ENCODE measurements at places on chromosomes 16 and 17.

- no peak for DNase-seq
Measured at GRCh38 chr17:73013816-73014663, 78.4 kb downstream of the SLC39A11 start.

DNA sequence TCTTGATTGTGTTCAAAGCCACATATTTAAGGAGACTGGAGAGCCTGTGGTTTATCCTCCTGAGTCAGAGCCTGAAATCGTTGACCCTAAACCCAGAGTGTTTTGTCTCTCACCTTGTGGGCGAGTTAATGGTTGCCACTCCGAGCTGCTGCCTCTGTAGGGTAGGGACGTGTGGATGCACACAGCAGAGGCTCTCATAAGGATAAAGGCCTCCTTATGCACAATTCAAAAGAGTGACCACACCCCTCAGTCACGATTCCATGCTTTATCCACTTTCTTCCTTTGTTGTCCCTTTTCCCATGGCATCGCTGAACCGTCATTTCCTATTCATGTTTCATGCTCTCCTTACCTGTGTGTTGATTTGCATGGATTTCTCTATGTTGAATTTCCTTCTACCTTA, 805.0 kb upstream of the RBFOX1 start:
- DNase-seq = peak; percentile 52

DNA sequence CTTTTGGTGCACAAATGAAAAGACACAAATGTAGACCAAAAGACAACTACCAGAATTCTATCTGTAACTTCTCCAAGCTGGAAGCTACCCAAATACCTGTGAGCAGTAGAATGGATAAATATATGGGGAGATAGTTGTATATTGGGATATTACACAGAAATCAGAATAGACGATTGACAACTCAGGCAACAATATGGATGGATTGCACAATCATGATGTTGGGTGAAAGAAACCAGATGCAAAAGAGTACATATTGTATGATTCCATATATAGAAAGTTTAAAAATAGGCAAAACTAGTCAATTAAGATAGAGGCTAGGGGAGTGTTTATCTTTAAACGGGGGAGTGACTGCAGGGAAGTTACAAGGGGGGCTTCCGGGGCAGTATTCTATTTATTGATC, 77.5 kb upstream of the NKD1 start:
- no peak for DNase-seq

DNA sequence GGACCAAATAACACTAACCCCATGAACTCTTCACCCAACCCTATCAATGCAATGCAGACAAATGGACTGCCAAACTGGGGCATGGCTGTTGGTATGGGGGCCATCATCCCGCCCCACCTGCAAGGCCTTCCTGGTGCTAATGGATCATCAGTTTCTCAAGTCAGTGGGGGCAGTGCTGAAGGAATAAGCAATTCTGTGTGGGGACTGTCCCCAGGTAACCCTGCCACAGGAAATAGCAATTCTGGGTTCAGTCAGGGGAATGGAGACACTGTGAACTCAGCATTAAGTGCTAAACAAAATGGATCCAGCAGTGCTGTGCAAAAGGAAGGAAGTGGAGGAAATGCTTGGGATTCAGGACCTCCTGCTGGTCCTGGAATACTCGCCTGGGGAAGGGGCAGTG, 78.9 kb downstream of the TMC6 start:
- no peak for DNase-seq

DNA sequence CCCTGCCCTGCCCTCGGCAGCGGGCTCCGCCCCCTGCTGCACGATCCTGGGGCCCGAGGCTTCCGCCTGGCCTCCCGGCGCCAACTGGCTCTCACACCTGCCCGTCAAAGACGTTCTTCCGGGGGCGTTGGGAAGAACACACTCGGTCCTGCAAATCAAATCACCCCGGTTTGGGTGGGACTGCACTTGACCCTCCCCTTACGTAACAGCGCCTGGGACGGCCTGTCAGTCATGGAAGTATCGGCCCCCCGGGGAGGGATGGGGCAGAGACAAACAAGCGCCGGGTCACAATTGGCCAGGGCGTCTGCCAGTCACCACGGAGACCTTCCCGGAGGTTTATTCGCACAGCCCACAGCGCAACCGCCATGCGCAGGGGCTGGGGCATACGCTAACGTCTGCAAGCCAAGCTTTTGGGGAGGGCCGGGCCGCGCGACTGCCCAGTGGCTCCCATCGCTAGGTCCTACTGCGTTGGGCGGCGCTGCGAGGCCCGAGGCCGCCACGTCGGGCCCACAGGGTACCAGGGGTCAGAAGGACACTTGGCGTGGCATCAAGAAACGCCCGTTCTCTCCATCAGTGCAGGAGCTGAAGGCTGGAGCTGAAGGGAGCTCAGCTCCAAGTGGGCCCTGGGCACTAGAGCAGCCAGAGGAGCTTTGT, 388 bp upstream of the AKTIP start:
- peak; percentile 90 for DNase-seq

DNA sequence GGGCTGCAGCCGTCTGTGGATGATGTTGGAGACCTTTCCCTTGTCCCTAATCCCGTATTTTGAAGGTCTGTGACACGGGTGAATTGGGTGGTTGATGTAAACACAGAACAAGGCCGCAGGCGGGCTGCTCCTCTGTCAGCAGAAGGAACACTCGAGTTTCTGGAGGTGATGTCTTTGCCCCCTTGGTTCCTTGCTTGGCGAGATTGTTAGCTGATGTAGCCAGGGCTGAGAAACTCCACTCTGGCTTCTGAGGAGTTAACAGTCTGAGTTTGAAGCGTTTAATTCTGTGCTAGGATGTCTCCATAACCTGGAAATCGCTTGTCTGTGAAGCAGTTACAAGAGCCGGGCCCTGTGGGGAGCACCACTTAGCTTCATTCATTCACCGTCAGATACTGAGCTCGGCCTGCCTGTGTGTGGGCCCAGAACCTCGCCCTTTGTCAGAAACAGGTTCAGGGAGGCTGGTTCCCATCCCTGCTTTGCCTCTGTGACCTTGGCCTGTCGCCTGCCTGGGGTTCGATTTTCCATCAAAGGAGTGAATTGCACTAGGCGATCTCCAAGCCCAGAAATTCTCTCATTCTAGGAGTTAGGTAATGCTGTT, 1.3 kb downstream of the MAPK8IP3 start:
- no peak for DNase-seq

GRCh38 chr16:50485232-50485631, 63.0 kb upstream of the NKD1 start:
- DNase-seq = no peak

- DNase-seq = no peak
Measured at GRCh38 chr17:75266316-75267152, 4.5 kb downstream of the MIF4GD start.

DNA sequence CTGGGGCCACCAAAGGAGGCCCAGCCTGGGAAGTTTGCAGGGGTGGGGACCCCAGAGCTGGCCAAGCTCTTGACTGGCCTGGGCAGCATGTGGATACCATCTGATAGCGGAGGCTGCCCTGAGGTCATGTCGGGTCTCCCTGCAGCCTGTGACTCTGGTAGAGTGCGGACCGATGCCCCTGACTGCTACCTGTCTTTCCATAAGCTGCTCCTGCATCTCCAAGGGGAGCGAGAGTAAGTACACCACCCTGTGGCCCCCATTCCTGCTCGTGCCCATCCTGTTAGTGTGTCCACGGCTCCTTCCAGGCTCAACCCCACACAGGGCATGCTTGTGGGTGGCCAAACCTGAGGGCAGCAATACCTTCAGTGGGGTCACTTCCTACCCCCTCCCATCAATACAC, 8.0 kb downstream of the CETP start:
- no peak for DNase-seq

- DNase-seq = no peak
Measured at GRCh38 chr17:37147301-37147812, 198.6 kb downstream of the AATF start.

- no peak for DNase-seq
Measured at GRCh38 chr16:80611930-80612327, 71.1 kb downstream of the DYNLRB2 start.

DNA sequence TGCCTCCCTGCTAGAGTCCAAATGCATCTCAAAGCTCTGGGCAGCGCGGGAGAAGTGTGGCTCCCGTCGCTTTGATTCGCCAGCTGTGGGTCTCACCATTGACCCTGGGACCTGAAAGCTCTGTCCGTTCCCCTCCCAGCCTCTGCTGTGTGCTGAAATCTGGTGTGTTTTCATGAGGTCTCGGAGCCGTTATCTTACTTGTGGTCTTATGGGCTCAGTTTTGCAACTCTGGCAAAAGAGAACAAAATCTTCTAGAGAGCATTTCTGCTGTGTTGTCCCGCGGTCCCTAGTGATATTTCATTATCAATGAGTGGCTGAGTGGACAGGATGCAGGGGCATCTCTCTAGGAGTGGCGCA, 13.3 kb downstream of the CRISPLD2 start:
- DNase-seq = no peak

- no peak for DNase-seq
Measured at GRCh38 chr17:78683408-78683961, 98.6 kb downstream of the CYTH1 start.

GRCh38 chr17:1617620-1618174, 10.9 kb downstream of the SLC43A2 start:
- DNase-seq = no peak

DNA sequence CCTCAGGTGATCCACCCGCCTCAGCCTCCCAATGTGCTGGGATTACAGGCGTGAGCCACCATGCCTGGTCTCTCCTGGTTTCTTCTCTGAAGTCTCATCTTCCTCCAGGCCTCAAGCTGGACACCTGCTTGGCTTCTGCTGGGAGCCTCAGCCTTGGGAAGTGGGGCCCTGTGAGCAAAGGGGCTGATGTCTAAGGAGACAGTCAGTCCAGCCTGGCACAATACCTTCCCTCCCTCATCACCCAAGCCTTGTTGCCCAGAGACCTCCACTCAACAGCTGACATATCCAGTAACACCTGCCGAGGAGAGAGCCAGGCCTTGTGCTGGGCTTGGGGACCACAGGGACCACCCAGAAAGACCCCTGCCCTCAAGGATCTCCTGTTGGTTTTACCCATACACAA, 251.6 kb downstream of the GSG1L start:
- no peak for DNase-seq

DNA sequence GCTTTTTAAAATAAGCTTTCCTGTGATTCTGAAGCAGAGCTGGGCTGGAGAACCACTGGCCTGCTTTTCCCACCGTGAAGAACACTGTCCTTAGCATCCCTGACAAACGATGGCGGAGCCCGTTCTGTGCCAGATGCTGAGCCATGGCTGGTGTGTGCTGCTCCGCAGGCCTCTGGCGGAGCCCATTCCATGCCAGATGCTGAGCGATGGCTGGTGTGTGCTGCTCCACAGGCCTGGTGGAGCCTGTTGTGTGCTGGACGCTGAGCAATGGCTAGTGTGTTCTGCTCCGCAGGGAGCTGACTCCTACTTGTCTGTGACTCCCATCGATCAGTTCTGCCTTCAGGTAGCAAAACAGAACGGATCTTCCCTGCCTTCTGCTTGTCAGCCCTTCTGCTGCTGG, 4.3 kb downstream of the ENDOV start:
- DNase-seq = no peak

DNA sequence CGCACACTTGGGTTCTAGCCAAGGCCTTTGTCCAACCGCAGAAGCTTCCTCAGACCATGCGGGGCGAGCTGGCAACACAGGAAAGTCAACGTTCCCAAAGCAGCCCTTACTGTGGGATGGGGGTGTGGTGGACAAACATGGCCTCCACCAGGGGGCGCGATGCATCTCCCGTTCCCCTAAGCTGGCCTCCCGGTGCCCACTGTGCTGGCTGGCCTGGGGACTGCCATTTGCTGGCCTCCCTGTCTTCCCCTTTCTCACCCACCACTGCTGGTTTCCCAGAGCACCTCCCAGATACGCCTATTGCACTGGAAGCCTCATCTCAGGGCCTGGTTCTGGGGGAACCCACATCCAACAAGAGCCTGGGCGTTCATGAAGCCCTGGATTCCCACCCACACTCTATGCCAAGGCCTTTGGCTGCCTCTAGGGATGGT, 145.3 kb downstream of the IRF8 start:
- DNase-seq = no peak

- no peak for DNase-seq
Measured at GRCh38 chr16:1822801-1823200, 3.8 kb downstream of the HAGH start.

DNA sequence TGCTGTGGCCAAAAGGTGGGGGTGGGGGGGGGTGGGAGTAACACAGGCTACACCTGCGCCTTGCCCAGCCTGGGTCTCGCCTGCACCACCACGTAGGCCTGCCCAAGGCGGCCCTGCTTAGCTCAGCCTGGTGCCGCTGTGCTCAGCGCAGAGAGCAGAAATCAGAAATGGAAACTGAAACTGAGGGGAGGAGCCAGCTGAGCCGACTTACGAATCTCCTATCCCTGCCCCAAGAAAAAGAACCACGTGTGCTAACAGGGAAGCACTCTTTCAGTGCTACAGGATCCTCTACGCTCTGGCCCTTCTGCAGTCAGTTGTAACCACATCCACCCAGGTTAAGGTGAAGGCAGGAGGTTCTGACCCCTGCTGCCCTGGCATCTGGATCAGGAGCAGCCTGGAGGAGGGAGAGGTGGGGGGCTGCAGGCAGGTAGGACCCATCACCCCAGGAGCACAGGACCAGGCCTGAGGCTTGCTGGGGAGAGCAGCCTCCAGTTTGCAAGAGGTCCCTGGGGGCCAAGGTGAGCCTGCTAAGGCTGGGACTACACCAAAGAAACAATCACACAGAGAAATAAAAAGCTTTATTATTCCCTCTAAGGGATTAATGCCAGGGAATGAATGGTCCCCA, at the start of gene DHX58:
Gene DHX58, minus strand, starts transcription at position 163 of the 625 bp plus-strand sequence. CDS start 822 bp downstream, outside the sequence.
- DNase-seq = peak; percentile 53

DNA sequence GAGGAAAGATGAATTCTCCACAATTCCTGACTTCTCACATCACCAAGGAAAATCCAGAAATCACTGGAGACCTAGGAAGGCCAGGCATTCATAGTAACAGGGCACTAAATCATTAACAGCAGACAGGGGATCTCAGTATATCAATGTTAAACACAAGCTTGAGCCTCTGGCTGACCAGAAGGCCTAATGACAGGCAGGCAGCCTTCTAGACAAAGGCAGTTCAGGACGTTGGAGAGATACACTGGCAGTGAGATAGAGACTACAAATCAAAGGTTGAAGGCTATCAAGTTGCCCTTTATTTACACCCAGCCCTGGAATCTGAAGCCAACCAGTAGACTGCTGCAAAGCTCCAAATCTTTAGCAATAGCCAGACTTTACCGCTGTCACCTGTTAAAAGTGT, 422.8 kb upstream of the CCL2 start:
- DNase-seq = no peak
